ENCODE measurements at places on chromosomes 4 and X.

DNA sequence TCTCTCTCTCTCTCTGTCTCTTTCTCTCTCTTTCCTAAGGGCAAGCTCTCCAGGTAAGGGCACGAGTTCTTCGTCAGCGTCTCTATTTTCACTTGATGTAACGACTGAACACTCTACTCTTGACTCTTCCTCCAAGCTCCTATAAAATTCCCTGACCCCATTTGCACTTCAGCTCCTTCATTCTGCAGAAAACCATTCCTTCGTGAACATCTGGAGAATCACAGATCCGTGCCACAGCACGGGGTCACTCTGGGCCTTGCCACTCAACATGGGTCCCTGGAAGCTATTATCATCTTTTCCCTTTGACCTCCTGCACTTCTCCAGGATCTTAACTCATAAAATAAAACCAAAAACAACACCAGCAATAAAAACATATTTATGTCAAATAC lies 112.0 kb upstream of the LNX1 start:
- DNase-seq: no peak

DNA sequence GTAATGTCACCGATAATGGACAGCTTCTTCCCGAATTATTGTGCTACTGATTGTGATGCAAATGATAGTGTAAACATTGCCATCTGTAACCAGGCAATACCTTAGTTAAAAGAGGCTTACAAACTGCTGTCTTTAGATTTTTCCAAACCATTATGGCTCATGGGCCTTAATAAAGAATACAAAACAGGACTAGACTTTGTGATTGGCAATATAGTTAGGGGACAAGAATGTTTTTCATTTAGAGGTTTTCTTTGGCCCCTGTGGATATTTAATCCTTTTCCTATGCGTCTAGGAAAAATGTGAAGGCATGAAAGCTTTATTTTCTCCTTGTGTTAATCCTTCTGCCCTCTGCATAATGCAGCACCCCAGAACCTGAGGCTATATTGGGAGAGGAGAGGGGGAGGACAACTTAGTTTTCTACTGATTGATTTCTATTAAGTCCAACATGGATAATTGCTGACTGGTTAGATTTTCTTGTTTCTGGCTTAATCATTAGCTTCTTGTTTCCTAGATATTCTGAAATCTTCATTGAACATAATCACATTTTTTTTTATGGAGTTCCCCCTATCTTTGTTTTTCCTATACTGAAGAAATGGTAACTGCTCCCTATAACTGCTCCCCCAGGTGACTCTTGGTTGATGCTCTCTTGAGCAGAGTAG lies 1.9 kb downstream of the PRPS1 start:
- no peak for DNase-seq

DNA sequence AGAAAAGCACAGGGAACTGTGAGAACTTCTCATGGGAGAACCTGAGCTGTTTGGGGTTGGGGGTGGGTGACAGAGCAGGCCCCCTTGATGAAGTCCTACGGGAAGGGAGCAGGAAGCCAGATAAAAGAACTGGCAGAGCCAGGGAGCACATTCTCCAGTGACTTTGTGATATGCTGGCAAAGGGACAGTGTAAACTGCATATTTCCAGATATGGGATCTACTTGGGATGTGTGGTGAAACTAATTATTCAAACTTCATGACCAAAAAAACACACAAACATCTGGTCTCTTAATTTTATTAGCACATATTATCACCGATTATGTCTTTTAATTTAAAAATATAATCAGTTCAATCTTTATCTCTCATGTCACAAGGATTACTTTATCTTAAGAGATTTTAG lies 266.0 kb downstream of the PAPSS1 start:
- DNase-seq: no peak

DNA sequence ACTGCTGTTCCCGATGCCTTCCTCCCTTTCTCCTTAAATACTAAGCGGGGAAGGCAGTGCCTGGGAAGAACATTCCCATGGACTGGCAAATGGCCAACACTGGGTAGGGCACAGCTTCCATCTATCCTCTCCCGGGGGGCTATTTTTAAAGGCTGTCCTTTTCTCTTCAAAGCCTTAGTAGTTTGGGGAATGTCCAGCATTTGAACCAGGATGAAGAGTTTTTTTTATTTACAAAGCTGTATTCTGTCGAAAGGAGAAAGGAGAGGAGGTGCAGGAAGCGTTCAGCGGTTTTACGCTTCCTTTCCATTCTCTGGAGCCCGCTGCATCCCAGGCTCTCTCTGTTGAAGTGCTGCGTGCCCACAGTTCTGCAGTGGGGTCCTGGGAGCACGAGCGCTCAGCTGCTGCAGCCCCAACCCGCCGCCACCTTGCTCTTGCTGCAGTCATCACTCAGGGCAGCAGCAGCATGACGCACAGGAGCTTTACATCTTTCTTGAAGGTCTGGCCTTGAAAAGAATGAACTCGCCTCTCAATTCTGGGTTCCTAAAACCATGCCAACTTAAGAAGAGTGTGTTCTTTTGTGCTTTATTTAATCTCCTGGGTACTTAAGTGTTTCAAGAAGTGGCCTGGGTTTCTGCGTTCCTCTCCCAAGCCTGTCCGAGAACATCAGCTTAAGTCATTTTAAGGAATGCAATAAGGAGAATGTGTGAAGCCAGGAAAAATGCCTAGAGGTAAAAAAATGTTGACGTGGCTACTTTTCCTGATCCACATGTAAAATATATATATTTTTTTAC lies 427.2 kb downstream of the MAPK10 start:
- no peak for DNase-seq

GRCh38 chr4:9781343-9782135 lies at the start of gene DRD5:
TSS of gene DRD5 (plus strand) at chr4:9781634. CDS start at chr4:9782030, 396 bp downstream.
- DNase-seq: no peak

DNA sequence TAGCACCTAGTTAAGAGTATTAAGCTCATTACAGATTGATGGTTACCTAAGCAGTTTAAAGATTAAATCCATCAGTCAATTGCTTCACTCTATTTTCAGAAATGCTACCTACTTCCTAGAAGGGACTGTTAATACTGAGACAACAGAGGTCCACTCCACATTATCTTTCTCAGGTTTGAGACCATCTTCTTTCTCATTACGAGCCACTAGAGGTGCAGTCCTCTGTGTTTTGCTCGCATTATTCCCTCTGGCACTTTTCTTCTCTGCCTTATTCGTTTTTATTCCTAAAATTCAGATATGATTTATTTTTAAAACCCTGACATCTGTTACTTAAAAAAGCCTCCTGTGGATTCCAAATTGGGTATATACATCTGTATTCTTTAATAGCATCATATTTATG lies 459.1 kb downstream of the FSTL5 start:
- DNase-seq: no peak

DNA sequence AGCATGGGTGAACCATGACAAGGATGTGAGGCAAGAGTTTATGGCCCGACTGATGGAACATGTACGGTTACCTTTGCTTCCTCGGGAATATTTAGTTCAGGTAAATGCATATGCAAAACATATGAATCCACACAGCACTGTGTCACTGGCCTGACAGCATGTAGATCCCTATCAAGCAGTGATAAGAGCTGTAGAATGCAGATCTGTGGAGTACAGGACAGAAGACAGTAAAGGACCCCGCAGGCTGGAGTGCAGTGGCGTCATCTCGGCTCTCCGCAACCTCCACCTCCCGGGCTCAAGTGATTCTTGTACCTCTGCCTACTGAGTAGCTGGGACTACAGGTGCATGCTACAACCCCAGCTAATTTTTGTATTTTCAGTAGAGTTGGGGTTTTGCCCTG lies 29.8 kb upstream of the MSMO1 start:
- no peak for DNase-seq

GRCh38 chr4:121140716-121141460 lies 23.2 kb downstream of the TNIP3 start:
- DNase-seq: no peak

DNA sequence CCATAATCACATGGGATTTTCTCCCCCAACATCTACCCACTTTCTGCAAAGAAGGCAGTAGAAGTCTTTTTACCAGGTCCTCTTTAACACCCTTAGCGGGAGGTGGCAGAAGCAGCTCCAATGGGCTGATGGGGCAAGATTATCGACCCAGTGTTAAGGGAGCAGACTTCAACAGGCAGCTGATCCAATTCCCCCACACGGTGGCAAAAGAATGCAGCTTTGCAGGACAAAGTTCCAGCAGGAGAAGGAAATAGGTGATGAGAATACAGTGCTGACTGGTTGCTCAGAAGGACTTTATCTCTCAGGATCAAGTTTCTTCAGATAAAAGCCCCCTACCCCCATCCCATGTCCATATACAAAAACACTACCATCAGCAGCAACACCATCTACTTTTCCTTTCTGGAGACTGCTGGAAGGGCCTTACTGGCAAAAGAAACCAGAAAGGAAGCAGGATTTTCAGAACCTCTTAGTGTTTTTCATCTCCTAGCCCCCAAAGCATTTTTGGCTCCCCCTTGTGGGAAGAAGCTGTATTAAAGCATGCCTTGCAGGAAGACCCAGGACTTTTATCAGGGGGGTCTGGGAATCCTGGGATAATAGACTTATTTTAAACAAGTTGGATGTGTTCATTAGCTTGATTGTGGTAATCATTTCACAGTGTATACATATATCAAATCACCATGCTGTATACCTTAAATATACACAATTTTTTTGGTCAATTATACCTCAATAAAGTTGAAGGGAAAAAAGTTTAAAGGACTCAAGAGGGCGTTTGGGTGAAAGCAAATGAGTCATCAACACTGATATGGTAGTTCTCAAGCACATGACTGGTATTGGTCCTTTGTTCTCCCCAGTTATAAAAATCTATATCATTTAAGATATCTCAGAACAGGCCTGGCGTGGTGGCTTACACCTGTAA lies 146.4 kb downstream of the GPC3 start:
- DNase-seq: peak; percentile 51

DNA sequence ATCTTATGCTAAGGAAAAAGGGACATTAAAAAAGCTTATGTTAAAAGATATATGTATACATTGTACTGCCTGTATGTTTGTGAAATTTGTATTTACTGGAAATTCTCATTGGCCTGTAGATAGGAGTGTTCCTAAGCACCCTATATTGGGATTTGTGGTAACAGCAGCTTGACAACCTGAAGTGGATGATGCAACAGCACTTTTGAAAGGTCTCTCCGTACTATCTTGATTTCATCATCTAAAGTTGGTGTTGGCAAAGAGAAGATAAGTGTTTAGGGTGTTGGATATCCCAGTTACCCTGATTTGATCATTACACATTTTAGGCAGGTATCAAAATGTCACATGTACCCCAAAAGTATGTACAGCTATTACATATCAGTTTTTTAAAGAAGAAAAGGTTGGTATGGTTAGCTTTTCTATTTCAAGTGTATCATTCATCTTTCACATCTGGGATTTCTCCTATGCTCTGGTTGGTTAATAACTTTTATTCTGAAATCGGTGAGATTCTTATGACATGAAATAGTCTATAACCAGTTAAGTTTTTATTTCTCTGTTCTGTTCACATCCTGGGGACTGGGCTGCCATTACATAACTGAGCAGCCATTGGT lies 10.3 kb downstream of the HADH start:
- no peak for DNase-seq

GRCh38 chr4:25729564-25729963 lies 73.9 kb downstream of the SLC34A2 start:
- DNase-seq: no peak

GRCh38 chrX:140038842-140039241 lies 73.5 kb upstream of the CXorf66 start:
- DNase-seq: no peak

GRCh38 chrX:69546417-69546816 lies 42.3 kb downstream of the NALF2 start:
- DNase-seq: no peak

GRCh38 chr4:166318810-166319525 lies 445.9 kb downstream of the TLL1 start:
- no peak for DNase-seq

DNA sequence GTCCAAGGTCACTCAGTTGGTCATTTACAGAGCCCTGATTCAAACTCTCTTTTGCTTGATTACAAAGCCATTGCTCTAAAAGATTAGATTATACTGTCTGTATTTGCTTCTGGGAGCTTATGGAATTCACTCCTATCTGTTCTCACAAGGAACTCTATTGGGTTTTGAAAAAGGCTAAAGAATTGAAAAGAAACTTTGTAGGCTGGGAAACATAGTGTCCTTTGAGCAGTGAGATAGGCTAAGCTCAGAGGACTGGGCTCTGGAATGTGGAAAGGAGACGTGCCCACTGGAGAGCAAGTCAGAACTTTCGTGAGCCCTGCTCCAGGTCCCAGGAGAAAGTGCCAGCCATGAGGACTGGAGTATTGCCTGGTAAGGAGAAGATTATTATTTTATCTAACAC lies at the start of gene RTL9:
RTL9 (plus strand) TSS at position 301 of the 400 bp plus-strand sequence. CDS start 91,770 bp downstream, outside the sequence.
- no peak for DNase-seq

- no peak for DNase-seq
These were observed 12.4 kb downstream of the SMIM20 start for GRCh38 chr4:25926462-25926861.

DNA sequence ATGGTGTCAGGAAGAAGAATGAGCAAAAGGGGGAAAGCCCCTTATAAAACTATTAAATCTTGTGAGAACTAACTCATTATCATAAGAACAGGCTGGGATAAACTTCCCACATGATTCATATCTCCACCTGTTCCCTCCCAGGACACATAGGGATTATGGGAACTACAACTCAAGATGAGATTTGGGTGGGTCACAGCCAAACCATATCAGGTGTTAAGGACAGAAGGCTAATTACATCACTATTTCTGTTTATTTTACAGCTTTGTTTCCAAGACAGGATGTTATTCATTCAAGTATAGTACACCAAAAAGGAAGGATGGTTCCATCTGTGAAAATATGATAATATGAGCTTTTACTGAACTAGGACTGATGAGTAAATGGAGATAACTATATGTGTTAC lies 63.7 kb upstream of the ARSJ start:
- DNase-seq: no peak

DNA sequence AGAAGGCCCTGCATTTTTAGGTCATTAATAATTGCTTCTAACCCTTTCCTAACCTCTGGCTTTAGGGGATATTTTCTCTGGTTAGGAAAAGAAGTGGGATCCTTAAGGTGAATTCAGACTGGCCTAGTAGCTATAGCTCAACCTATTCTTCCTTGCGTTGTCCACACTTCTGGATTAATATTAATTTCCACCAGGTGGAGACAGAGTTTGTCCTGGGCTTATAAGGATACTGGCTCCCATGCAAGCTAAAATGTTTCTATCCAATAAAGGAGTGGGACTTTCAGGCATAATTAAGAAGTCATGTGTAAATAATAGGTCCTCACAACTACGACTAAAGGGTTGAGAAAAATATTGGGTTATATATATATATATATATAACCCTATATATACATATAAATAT lies 860.0 kb upstream of the POU3F4 start:
- DNase-seq: no peak

GRCh38 chr4:1978226-1978625 lies 30.5 kb downstream of the NELFA start:
- DNase-seq: no peak

DNA sequence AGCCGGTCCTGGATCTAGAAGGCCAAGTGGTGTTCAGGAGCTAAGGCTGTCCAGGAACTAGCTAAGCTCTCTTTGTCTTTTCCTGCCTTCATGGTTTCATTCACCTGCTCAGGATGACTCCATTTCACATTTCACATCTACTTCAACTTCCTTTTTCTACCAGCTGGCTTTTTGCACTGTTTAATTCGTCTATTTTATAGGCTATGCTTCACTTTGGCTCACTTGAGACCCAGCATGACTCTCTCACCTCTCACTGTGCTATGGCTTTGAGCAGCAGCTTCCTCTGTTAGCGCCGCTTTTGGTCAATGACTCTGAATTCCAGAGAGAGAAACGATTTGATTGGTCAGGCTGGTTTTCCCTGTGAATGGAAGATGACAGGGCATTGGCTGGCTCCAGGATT lies 213.5 kb upstream of the CLNK start:
- no peak for DNase-seq

All from suppressor macrophage (primary cell).